Kasumi-1 (cell line): ENCODE measurements at places on chromosomes 4 and X.
A peak's percentile ranks its signal among the peaks of the same experiment; 100 is the strongest.

DNA sequence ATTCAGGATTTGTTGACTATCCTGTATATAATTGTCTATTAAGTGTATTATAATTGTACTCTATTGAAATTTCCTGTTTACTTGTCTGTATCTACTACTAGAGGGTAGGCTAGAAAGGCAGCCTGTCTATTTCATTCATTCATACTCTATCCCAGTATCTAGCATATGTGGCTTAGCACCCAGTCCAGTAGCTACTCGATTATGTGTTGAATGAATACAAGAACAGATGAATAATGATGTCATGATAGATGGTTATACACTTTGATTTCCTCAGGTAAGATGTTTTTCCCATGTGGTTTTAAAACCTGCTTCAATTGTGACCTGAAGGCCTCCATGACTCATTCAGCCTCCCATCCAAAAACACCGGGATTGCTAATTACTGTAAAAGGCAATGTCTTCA, 68.0 kb downstream of the IL21 start:
- DNase-seq, result no peak

DNA sequence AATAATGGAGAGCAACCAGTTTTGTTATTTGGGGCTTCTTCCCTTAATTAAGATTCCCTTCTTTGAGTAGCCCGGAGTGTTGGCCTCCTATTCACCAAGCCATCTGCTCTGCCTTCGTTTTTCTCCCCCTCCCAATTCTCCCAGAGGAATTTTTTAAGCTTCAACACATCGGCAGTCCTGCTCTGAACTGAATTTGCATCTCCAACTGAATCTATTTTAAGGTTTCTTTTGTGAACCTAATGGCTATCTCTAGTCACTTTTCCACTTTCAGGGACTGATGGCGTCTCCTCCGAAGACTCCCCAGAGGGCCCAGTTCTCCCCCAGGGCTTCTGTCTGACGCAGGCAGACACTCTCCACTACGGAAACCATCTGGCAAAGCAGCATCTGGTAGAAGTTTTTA, 280.2 kb downstream of the ADGRA3 start:
- no peak for DNase-seq

DNA sequence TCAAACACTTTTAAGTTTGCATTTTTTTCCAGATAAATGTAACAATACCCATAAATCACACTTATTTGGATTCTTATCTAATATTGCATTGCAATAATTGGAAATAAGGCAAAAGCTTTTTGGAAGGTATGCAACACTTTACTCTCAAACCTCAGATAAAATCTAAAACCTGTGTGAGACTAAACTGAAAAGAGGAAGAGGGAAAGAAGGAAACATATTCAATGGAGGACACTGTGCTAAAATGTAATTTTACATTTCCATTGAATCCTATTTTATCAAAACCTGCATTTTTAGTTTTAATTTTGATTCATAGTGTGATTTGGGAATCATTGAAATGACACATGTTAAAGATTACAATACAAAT, 99.4 kb downstream of the HPGD start:
- peak; percentile 58 for DNase-seq

GRCh38 chr4:77911842-77912450, 49.3 kb downstream of the MRPL1 start:
- DNase-seq, result no peak

- DNase-seq, result peak; percentile 24
Measured at GRCh38 chrX:85084770-85085393, 81.2 kb downstream of the APOOL start.
